ENCODE measurements at places on chromosomes 7 and 10.

GRCh38 chr7:43649755-43650274, 66.9 kb downstream of the STK17A start:
- no peak for DNase-seq

DNA sequence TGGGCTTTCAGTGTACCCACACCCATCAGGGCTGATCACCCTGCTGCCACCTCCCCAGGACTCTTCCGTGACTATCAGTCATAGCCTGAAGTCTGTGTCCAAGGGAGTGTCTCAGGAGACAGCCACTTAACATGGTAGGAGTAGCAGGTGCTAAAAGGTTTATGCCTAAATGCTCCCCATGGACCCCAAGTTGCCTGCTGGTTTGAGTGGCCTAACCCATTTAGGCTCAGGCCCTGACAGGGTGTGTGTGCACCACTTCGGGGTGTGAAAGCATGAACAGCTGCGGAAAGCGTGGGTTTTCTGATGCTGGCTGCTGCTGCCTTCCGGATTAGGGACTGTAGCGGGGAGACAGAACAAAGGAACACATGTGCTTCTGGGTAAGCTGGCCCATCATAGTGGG, 93.2 kb upstream of the SAMD8 start:
- DNase-seq, result no peak

GRCh38 chr7:93902777-93903423, 3.5 kb upstream of the GNGT1 start:
- peak; percentile 66 for DNase-seq

DNA sequence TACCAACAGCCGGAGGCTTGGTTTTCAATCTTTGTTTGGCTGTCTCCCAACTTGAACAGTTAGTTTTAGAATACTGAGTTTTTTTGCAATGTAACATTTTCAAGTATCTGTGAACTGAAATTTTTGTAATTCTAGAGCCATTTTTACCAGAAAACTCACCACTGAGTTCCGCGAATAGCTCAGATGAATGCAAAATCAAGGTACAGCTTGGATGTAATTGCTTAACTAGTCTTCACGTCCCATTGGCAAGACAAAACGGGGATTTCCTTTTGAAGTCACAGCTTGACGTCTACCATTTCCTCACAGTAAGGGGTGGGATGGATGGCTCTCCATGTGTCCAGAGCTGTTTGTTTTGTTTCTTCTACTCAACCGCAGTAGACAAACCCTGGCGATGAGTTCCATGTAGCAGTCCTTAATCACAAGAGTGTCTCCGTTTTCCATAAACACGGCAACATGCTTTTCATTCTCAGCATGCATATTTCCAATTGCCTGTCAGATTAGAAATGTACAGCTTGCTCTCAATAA, 55.8 kb upstream of the FGFR2 start:
- no peak for DNase-seq

DNA sequence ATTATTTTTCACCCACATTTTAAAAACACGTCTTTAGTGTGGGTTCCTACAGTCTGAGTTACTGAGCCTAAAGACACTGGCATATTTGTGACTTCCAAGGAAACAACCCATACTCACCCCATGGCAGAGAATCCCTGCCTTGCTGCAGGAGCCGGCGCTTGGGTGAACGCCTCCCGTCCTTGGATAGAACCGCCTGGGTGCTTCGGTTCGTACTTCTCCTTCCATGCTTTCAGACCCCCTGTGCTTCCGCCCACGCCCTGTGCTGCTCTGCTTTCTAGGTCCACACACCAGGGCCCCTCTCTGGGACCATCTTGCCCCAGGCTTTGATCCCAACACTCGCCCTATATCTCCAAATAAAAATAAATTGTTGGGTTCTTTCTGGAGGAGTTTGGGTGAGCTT, 125.8 kb downstream of the PTPRN2 start:
- DNase-seq, result no peak

DNA sequence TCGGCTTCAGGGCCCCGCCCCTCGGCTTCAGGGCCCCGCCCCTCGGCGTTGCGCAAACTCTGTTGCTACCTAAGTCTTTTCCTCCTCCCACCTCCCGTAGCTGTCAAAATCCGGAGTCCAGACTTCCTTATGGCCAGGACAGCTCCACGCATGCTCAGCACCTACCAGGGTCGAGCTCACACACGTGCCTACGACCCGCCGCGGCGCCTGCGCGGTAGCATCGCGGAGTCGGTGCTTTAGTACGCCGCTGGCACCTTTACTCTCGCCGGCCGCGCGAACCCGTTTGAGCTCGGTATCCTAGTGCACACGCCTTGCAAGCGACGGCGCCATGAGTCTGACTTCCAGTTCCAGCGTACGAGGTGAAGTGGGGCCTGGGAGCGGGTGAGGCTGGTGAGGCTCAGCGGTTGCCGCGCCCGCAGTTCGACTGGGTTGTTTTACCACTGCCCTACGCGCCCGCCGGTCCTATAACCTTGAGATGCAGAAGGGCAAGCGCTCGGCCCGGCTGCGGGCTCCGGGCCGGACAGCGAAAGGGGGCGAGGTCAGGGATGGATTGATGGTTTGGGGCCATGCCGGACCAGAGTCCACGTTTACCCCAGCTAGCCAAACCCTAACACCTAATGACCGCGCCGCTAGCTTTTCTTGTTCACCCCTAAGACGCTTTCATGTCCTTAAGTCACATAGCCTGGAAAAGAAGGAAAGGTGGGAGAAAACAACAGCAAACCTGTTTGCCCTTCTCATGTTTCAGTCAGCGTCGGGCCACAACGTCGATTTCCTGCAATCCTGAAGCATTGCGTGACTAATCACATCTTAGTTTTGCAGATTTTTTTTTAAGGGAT, at the start of gene CISD1:
Gene CISD1 (plus strand): TSS at position 217 of the 836 bp plus-strand sequence. CDS start 112 bp downstream, at position 329.
- peak; percentile 99 for DNase-seq

DNA sequence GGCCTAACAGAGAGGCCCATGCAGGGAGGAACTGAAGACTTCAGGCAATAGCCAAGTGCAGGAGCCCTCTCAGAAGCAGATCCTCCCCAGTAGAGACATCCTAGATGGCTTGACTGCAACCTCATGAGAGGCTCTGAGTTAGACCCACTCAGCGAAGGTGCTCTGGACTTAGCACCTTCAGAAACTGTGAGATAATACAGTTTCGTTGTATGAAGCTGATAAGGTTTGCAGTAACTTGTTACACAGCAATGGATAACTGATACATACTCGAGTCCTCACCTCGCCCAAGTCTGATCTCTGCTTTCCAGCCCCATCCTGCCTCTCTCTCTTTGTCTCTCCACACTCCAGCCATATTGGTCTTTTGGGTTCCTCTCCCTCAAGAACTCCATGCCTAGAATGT, 136.4 kb upstream of the EEPD1 start:
- DNase-seq, result no peak

DNA sequence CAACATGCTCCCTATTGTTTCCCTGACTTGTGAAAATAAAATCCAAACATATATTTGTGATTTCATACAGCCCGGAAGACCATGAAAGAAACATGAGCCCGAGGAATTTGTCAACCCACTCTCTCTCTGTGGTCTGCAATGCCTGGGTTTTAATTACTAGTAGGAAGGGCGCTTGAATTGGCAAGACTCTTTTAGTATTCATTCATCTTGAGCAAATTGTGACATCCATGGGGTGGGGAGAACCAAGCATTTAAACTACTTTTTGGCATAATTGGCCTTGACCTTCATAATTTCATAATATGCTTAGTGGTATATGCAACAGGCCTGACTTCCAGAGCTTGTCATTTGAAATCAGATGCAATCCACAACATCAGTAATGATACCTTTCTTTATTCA, 142.4 kb upstream of the BMPER start:
- no peak for DNase-seq

DNA sequence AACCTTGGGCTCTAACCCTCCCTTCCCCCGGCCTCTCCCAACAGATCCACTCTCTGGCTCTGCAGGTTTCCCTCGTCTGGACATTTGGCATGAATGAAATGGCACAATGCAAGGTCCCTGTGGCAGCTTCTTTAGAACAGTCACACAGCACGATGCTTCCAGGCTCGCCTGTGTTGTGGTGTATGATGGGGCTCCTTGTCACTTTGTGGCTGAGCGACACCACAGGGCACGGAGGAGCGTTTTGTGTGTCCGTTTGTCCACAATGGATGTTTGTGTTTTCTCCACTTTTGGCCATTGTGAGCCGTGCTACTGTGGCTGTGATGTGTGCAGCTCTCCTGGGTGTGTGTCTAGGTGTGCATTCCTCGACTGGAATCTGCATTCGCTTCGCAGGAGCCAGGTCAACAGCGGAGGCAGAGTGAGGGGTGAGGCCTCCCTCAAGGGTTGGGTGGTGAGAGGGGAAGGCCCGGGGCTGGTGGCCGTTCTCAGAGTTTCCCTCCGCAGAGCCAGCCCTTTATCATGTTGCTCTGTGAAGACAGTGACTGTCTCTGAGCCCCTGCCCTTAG, 22.3 kb upstream of the SHH start:
- DNase-seq, result no peak

DNA sequence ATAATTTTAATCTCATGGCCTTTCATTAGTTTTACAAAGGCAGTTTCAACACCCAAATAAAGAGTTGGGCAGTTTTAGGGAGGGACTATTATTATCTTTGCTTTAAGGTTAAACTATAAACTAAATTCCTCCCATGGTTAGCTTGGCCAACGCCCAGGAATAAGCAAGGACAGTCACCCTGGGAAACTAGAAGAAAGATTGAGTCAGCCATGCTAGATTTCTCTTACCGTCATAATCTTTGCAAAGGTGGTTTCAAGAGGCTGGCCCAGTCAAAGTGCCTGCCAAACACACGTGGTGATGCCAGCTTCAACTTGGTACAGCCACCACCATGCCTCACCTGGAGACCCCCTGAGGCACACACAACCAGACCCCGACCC, 317.4 kb upstream of the SP8 start:
- DNase-seq, result no peak

DNA sequence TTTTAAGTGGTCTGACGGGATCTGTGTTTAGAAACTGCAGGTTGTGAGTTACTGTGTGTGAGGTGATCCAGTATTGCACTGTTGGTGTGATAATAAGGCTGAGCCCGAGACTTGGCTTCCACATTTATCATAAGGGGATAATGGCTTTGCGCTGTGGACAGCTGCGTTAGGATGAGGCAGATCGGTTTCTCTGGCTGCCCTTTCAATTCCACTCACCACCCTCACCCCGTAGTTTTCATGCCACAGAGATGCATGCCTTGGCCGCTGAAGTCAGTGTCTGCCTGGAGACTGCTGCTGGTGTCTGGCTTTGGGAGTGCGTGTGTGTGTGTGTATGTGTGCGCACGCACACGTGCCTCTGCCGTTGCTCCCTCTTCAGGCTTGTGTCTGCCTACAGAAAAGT, 273.0 kb downstream of the CCDC3 start:
- DNase-seq, result no peak

- no peak for DNase-seq
These were observed 5.4 kb downstream of the SUV39H2 start for GRCh38 chr10:14884082-14884481.

DNA sequence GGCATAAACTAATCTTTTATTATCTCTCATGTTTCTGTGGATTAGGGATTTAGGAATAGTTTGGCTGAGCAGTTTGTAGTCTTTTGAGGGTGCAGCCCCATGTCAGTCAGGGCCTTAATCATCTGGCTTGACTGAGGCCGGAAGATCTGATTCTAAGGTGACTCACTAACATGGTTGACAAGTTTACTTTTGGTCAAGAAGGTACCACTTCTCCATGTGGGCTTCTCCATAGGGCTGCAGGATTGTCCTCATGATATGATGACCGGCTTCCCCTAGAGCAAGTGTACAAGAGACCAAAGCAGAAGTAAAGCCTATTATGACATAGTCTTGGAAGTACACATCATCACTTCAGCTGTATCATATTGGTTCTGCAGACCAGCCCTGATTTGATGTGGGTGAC, 45.9 kb upstream of the OIT3 start:
- DNase-seq, result no peak
